ENCODE measurements at places on chromosomes 5 and 9.
A peak's percentile ranks its signal among the peaks of the same experiment; 100 is the strongest.

GRCh38 chr9:91782708-91783214 is 167.3 kb downstream of the ROR2 start:
- no peak for DNase-seq

DNA sequence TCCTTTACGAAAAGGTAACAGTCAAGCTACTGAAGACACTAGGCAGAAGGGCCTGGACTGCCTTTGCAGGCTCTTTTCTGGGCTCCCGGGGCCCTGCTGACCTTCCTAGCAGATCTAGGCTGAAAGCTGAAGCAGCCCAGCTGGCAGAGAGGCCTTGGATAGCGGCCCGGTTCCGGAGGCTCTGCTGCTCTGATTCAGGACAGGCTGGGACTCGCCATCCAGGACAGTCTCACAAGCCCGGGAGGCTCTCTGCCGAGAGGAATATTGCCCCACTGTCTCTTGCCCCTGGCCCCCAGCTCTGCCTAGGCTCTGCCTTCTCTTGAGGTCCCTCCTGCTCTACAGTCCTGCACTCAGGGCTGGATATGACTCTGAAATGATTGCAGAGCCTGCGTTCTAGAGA is 67.8 kb downstream of the PSD2 start:
- DNase-seq, result peak; percentile 76

GRCh38 chr9:98940276-98940675 is 3.4 kb upstream of the COL15A1 start:
- no peak for DNase-seq

GRCh38 chr5:153618867-153619266 is 128.4 kb downstream of the GRIA1 start:
- DNase-seq, result no peak

DNA sequence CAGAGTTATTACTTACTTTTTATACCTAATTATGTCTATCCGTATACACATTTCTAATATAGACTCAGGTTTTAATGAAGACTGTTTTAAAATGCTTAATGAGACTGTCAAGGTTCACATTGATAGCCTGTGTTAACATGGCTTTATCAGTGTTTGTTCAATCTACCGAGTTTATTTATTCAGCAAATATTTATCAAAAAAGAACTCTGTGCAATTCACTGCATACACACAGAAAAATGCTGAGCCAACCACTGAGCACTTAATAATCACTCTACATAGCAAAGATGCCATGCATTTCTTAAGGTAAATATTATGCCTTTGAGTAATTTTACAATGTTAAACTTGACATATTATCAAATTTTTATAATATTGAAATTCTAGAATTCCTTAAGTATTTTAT is 428.2 kb downstream of the ANXA1 start:
- no peak for DNase-seq

- no peak for DNase-seq
These were observed 87.1 kb downstream of the SLC38A9 start for GRCh38 chr5:55624841-55625588.

- DNase-seq, result no peak
These were observed 65.2 kb downstream of the LIX1 start for GRCh38 chr5:97077246-97077645.

- peak; percentile 73 for DNase-seq
These were observed at the start of gene DPYSL3 for GRCh38 chr5:147509710-147510651. DPYSL3 (minus strand) TSS chr5:147510068; CDS start chr5:147509858, 210 bp downstream.

- DNase-seq, result no peak
These were observed 47.2 kb upstream of the FBXL7 start for GRCh38 chr5:15452781-15453180.

DNA sequence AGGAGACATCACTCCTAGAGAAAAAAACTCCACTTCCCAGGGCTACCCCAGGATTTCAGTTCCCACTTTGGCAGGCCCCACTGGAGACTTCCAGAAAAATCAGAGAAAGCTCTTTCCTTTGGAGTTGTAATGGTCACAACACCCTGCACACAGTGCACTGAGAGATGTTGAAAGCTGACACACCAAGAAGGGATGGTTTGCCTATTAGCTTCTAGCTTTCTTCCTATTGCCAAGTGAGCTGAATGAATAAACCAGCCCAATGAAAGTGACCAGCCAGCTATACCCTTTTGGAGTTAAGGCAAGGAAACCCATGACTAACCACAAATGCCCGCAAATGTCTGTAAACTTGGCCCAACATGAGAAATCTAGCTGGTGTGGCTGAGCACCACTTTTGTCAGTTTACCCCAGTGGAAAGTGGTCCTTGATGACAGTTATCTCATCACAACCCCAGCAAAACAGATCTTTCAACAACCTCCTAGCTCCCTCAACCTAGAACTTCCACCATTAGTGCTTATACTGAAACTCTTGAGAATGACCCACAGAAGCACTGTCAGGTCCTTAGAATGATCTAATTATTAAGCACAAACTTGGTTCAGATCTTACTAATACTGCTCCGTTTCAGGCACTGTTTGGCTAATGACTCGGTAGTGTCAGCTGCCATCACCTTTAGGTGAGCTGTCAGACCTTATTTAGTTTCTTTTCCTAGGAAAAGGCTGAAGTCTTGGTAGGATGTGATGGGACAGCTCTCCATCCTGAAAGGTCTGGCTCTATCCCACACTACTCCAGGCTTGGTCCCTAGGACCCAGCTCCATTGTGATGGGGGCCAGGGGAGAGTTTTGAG is 11.2 kb downstream of the IRF1 start:
- DNase-seq, result no peak

GRCh38 chr9:137136261-137136880 is 2.6 kb upstream of the GRIN1 start:
- DNase-seq, result no peak

- no peak for DNase-seq
These were observed 149.3 kb upstream of the POU5F2 start for GRCh38 chr5:93890657-93891056.

GRCh38 chr5:143200781-143201398 is 202.6 kb downstream of the NR3C1 start:
- no peak for DNase-seq

GRCh38 chr5:130715541-130715940 is 449.5 kb downstream of the HINT1 start:
- no peak for DNase-seq

DNA sequence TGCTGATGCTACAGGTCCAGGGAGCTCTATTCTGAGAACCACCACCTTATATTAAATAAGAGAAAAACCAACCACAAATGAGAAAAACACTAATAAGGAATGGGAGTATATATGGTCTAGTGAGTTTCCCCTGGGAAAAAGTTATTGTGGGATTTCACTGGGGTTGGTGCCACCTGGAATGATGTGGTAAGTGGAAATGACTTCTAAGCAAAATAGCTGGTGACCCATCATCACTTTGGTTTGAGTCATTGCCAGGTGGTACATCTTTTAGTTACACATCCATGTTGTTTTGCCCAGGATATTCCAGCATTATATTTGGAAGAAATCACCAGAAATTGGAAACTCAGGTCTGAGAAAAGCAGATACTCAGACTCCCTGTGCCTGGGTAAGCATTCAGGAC is 437.3 kb downstream of the DTWD2 start:
- no peak for DNase-seq

DNA sequence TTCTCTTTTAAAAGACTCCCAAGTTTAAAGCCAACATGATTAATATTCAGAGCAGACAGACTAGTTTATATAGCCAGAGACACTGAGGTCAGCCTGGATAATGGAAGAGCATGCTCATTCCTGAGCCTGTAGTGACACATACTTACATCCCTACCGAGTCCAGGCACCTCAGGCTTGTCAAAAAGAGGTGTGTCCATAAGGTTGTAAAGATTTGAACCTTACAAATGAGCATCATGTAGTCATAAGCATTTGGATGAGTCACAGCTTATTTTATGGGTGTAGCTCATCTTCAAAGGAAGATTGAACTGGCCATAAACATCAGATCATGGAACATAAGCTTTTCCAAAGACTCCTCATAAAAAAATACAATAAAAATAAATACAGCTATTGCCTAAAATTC is 333.5 kb downstream of the EFNA5 start:
- no peak for DNase-seq

- no peak for DNase-seq
These were observed 140.0 kb upstream of the CDKN2B start for GRCh38 chr9:22148876-22149637.

- no peak for DNase-seq
These were observed 31.1 kb downstream of the SSBP2 start for GRCh38 chr5:81719743-81720345.

- DNase-seq, result no peak
These were observed 179.1 kb downstream of the AUH start for GRCh38 chr9:91182429-91183225.

GRCh38 chr9:126833710-126834345 is 26.6 kb upstream of the ZBTB34 start:
- no peak for DNase-seq

- no peak for DNase-seq
These were observed 4.1 kb downstream of the LRSAM1 start for GRCh38 chr9:127455324-127455992.
